Epithelial cell of esophagus (primary cell): ENCODE measurements at places on chromosomes 5 and 9.

DNA sequence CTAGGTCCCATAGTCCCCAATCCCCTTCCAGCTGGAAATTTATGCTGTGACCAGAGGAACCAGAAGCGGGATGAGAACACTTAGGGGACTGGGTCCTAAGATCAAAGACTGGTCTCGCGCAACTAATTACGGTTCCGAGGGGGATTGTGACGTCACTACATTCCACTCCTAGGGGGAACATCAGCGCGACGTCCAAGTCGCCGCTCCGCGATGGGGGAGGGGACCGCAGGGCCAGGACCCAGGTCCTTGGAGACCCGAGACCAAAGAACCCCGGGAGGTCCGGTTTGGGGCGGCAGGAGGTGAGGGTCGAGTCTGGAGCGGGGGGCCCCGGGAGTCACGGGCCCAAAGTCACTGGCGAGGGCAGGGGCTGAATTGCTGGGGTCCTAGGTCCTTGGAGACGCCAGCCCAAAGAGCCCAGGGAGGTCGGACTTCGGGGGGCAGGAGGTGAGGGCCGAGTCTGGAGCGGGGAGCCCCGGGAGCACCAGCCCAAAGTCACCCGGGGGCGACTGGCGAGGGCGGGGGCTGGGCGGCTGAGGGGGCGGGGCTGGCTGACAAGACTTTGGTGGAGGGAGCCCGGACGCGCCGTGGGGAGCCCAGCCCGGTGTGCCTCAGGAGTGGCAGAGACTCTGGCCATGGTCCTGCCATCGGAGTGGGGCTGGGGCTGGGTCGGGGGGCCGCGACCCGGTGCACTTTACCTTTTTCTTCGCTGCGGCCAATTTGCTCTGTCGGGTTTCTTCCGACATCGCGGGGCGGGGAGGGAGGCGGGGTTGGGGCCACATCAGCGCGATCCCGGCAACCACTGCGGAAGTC, at the start of gene GOLGA2:
GOLGA2 (minus strand) TSS at position 810 of the 810 bp plus-strand sequence; CDS start at position 779, 31 bp downstream.
- DNase-seq: no peak

DNA sequence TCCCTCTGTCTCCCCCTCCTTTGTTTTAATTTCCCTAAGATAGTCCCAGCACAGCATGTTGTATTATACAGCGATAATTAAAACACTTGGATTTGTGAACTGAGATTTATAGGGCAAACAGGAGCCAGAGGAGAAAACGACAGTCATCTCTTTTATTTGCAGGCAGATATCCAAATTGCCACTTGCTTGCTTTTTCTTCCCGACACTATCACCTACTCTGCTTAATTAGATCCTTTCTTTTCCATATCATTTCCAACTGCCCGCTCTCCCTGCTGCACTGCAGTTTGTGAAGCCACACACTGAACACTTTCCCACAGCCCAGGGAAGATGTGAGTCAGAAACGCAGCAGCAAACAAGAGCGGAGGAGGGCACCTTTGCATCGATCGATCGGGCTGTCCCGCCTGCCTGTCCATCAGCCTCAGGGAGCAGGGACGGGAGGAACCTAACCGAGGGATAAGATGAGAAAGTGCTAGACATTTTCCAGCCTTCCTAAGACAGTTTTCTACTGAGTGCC, 35.8 kb upstream of the SPRY4 start:
- peak; percentile 40 for DNase-seq

DNA sequence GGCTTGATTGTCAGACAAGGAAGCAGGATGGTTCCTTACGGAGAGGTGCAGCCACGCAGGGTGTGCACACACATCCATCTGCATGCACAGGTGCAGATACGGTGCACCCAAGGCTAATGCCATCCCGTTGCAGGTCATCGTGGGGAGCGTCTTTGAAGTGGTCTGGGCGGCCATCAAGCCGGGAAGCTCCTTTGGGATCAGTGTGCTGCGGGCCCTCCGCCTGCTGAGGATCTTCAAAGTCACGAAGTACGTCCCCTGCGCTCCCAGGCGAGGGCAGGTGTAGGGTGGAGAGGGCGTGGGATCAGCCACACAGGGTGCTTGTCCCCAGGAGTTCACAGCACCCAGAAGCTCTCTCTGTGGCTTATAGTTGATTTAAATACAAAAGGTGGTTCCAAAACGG, 106.4 kb downstream of the CACNA1B start:
- DNase-seq: no peak

- DNase-seq: peak; percentile 68
Observed at GRCh38 chr9:35673132-35674024, at the start of gene CA9. CA9 (plus strand) TSS chr9:35673928; CDS start chr9:35673960, 32 bp downstream.

DNA sequence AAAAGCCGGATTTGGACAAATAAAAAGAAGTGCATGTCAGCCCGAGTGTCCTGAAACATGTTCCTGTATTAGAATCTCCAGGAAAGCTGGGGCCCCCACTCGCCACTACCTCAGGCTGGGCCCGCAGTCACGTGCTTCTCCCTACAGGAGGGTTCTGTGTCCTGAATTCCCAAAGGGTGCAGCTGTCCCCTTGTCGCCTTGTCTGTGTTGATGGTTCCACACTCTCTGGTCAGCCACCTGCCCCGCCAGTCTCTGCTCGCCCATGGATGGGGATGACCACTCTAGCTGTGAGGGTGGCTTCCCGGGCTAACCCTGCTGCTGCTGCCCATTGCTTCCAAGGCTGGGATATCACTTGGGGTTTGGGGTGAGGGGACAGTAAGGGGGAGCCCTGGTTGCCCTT, 3.1 kb upstream of the TMEM250 start:
- DNase-seq: no peak

GRCh38 chr5:135230251-135230925, 168.6 kb downstream of the MACROH2A1 start:
- peak; percentile 35 for DNase-seq

- DNase-seq: peak; percentile 34
Observed at GRCh38 chr9:18343784-18344183, 130.2 kb upstream of the ADAMTSL1 start.

- no peak for DNase-seq
Observed at GRCh38 chr5:1324301-1324700, 20.6 kb downstream of the CLPTM1L start.

DNA sequence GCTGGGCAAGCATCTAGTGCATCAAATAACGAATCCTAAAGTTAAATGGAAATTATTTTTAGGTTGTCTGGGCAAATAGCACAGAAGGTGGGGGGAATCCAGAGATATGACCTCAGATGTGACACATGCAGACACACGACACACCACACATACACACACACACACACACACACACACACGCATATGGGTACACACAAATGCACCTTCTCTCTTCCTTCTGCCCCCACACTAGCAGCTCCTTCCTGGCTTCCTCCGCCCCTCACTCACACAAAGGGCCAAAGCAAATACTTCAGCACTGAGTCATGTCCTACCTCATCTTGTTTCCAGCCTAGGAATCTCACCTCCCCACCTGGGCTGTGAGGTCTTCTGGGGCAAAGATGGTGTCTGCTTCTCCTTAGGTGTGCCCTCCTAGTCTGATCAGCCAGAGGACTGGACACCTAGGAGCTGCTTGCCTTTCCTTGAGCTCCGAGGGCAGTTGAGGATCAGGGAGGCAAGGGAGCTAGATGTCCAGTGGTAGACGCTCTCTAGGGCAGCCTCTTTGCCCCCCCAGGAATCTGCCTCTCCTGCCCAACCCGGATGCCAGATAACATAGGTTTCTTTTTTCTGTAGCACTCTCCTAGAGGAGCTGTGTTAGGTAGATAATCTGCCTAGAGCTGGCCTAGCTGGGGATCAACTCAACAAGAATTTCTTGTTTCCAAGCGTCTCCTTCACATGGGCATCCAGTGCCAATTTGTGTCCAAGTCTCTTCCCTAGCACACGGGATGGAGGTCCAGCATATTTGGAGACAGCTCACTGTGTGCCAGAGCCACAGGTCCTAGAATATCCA, 14.3 kb upstream of the JADE2 start:
- DNase-seq: peak; percentile 86

- no peak for DNase-seq
Observed at GRCh38 chr9:126462617-126463016, 136.0 kb downstream of the MVB12B start.

GRCh38 chr5:66720780-66721179, 124.6 kb downstream of the MAST4 start:
- no peak for DNase-seq

DNA sequence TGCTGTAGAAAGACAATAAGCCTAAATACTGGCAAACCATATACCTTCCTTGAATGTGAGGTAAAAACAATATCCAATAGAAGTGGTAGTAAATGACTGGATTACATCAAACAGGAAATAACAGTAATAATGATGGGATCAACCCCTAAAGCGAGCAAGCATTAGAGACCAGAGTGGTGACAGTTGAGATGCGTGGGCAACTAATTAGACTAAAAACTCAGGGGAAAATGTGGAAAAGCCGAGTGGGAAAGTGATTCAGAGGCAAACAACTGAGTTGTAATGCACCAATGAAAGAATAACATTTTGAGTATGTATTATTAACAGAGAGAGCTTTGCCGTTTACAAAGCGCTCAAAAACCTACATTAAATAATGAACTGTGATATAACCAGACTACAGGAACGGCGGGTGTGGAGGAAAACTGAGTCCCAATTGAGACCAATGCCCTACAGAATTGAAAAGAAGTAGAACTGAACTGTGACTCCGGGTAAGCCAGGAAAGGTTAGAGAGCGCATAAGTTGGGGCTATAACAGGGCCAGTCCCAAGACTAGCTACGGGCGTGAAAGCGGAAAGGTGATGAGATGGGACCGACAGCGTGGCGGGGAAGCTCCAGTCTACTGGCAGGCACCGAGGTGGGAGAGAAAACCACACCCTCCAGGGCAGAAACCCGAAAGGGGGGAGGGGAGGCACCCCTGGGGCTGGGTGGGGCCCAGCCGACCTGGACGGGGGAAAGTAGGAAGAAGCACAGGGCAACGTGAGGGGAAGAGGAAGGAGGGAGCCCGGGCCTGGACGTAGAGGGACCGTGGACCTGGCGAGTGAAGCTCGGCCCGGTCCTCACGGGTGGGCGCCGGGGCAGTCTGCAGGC, 592 bp downstream of the UBAP2 start:
- peak; percentile 42 for DNase-seq

- DNase-seq: no peak
Observed at GRCh38 chr9:84411683-84412267, 71.2 kb upstream of the SLC28A3 start.

DNA sequence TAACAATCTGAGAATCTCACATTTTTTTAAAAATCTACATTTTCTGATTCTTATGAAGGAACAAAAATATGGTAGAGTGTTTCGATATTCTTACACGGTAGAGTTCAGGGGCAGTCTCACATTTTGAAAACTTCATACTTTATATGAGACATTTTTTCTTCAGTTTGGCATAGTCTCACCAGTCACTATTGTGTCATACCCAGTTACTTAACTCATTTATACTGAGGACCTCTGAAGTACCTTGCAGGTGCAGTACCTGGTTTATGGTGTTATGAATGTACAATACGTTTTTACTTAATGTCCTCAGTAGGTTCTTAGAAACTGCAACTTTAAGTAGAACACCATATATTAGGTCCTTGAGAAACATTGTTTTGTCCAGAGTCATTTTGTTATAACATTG, 196.6 kb downstream of the SGCD start:
- DNase-seq: no peak

DNA sequence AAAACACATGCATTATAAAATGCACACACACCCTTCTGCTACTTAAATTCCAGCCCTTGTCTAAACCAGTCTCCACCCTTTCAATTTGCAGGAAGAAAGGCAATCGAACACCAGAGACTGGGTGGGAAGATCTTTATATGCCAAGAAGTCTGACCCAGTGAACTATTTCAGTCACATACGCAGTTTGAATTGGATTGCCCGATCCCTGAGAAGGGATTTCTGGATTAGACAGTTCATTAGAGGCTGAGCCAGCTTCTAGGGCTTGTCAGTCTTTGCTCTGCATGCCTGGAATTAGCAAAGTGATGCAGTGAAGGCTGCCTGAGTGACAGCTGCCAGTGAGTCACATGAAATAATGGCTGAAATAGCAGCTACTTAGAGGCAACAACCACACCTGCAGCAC, 159.9 kb downstream of the PPP2R2B start:
- peak; percentile 43 for DNase-seq

DNA sequence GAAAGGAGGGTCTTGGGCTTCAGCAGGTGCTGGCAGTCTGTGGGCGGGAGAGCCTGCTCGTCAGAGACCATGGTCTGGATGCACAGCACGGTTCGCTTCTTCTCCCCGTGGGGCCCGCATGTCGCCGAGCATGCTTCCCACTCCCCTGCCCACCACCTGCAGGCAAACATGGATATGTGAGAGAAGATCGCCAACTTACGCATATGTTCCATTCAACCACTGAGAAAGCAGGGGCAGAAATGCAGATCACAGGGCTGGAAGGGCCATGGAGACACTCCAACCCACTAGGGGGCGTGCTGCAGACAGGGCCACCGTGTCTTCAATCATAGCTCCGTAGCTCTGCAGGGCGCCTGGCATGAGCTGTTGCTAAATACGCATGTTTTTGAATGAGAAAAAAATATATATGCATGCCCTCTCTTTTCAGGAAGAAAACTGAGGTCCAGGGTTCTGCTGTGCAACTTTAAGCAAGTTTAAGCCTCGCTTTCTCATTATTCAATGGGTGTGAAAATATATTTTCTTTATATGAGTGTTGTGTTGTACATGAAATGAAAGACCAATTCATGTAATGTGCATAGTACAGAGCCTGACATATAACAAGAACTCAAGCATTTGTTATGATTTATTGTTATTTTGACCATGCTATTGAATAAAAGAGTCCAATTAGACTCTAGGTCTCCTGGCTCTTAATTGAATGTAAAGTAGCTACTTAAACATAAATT, 148.0 kb downstream of the TARS1 start:
- peak; percentile 28 for DNase-seq

GRCh38 chr9:78026947-78027346, 4.7 kb downstream of the GNAQ start:
- DNase-seq: peak; percentile 49

DNA sequence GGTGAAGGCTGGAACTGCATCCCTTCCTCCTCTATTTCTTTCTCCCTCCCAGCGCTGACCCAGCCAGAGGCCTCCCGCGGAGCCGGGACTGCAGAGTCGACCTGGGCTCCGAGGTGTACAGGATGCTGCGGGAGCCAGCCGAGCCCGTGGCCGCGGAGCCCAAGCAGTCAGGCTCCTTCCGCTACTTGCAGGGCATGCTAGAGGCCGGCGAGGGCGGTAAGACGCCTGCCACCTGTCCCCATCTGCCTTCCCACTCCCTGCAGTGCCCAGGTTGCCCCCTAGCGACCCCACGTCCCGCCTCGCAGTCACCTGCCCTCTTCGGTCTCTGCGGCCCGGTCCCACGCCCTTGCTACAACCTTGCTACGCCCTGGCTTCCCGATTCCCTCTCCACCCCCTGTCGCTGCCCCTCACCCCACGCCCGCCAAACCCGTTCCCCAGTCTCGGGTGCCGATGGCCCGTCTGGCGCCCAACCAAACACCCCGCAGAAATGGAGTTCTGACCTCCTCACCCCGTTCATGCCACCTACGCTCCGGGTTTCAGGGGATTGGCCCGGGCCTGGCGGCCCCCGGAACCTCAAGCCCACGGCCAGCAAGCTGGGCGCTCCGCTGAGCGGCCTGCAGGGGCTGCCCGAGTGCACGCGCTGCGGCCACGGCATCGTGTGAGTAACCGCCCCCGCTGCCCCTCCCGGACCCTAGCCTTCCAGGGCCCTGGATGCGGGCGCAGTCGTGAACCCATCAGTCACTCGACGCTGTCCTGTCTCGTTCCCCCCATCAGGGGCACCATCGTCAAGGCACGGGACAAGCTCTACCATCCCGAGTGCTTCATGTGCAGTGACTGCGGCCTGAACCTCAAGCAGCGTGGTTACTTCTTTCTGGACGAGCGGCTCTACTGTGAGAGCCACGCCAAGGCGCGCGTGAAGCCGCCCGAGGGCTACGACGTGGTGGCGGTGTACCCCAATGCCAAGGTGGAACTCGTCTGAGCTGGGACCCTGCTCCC, 14.1 kb downstream of the PDLIM4 start:
- no peak for DNase-seq

GRCh38 chr5:137632716-137633115, 103.2 kb downstream of the KLHL3 start:
- DNase-seq: no peak

GRCh38 chr5:157703736-157704135, 27.5 kb upstream of the THG1L start:
- no peak for DNase-seq
